Placental pericyte (primary cell): ENCODE measurements at places on chromosomes 6 and 20. TPM values are rescaled to one million over a fixed set of nuclear protein-coding genes. Genes with fewer than 3 reads are reported as not detected.

Gene HINT3
- total RNA-seq, result 19.2 and 29.8 TPM in 2 replicates

Gene C6orf163
- 1.8 and 2.6 TPM in 2 replicates for total RNA-seq

Gene PGK2
- total RNA-seq, result not detected in 2 replicates

Gene SLC44A4
- total RNA-seq, result under 0.01 TPM in 1 of 2 replicates, not detected in the other

Gene NMBR
- total RNA-seq, result not detected in 2 replicates

Gene KHDC1L
- 0.44 TPM in 1 of 2 replicates, not detected in the other for total RNA-seq

Gene METTL24
- not detected in 2 replicates for total RNA-seq

Gene TMEM244
- total RNA-seq, result 1.3 TPM in 1 of 2 replicates, not detected in the other
